HAP-1 (cell line): ENCODE measurements at places on chromosomes 5 and 9.

DNA sequence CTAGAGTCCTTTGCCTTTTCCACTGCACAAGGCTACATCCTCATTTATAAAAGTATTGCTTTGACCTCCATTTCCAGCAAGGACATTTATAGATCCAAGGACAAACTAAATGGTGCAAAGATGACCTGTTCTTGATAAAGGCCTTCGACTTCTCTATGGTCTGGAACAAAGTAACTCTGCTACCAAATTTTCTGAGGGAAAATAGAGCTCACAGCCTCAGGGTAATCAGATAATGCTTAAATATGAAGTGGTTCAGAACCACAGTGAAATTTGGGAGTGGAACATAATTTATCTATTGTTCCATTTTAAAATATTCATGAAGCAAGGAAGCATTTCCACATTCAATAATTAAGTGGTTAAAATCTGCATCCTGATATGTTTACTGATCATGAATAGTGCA is 137.5 kb downstream of the TTLL11 start:
- no peak for DNase-seq

GRCh38 chr9:82255481-82256176 is 267.1 kb downstream of the SPATA31D1 start:
- no peak for DNase-seq

DNA sequence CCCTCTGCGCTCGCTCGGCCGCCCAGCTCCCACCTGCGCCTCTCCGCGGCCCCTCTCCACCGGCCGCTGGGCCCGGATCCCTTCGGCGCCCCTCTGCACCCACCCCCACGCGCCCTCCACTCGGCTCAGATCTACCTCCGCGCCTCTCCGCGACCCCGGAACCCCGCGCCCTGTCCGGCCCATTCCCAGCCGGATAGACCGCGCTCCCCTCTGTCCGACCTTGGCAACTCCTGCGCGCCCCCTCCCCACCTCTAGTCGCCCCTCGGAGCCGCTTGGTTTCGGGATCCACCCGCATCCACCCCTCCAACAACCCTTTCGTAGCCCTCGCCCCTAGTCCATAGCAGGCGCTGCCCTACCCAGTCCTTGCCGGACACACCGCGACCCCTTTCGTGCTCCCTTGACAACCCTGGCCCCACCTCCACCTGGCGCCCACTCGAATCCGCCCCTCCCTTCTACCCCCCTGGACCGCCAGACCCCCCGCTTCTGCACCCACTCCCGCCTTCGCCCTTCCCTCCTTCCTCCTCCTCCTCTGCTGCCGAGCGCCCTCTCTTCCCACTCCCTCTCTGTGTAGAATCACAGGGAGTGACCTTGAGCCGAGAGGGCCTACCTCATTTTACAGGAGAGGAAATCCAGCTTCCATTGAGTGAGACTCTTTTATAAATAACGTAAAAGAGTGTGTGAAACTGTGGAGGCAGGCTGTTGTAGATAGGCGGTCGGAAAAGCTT is 525 bp upstream of the AK3 start:
- peak; percentile 45 for DNase-seq

GRCh38 chr5:35890021-35891020 is 33.6 kb downstream of the IL7R start:
- DNase-seq = no peak

DNA sequence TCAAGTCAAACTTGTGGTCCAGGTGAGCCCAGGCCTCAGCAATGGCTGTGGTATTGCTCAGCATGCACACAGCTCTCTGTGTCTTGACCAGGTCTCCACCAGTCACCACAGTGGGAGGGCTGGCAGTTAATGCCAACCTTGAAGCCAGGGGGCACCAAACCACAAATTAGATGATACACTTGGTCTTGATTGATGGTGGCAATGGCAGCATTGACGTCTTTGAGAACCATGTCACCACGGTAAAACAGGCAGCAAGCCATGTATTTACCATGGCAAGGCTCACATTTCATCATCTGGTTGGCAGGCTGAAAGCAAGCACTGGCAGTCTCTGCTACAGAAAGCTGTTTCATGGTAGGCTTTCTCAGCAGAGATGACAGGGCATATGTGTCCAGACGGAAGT is 40.0 kb downstream of the NIM1K start:
- no peak for DNase-seq

- no peak for DNase-seq
Observed at GRCh38 chr9:16704116-16705110, 166.1 kb downstream of the BNC2 start.

- DNase-seq = no peak
Observed at GRCh38 chr9:134895908-134896833, 15.6 kb downstream of the FCN2 start.

DNA sequence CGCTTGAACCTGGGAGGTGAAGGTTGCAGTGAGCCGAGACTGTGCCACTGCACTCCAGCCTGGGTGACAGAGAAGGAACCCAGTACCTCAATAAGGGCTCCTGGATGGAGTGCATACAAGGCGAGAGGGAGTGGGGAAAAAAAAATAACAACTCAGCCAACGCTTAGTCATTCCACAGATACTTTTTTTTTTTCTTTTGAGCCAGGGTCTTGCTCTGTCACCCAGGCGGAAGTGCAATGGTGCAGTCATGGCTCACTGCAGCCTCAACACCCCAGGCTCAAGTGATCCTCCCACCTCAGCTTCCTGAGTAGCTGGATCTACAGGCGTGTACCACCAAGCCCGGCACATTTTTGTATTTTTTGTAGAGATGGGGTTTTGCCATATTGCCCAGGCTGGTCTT is 59.5 kb upstream of the GGTA1 start:
- DNase-seq = no peak

GRCh38 chr9:121156263-121156731 is 45.4 kb downstream of the RAB14 start:
- DNase-seq = no peak

GRCh38 chr9:19998823-19999455 is 210.1 kb upstream of the SLC24A2 start:
- DNase-seq = no peak

GRCh38 chr5:119274030-119274766 is 81.6 kb upstream of the TNFAIP8 start:
- no peak for DNase-seq

DNA sequence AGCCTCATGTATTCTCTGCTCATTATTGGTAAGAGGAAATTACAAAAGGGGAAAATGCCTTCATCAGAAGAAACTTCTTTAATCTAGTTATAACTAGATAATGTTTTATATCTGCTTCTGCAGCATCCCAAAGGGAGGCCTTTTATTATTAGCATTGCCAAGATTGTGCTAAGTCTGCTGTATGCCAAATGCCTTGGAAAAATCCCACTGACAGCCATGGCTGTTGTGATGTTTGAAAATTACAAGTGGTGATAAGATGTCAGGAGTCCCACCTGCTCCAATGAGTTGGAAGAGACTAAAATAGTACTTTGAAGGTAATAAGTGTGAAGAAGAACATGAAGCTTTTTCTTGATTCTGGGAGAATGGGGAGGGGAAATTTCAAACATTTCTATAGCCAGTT is 345.0 kb downstream of the GABRB2 start:
- no peak for DNase-seq

GRCh38 chr5:172707285-172708182 is 63.5 kb downstream of the DUSP1 start:
- peak; percentile 62 for DNase-seq

GRCh38 chr9:75000835-75001234 is 27.3 kb downstream of the CARNMT1 start:
- DNase-seq = no peak

DNA sequence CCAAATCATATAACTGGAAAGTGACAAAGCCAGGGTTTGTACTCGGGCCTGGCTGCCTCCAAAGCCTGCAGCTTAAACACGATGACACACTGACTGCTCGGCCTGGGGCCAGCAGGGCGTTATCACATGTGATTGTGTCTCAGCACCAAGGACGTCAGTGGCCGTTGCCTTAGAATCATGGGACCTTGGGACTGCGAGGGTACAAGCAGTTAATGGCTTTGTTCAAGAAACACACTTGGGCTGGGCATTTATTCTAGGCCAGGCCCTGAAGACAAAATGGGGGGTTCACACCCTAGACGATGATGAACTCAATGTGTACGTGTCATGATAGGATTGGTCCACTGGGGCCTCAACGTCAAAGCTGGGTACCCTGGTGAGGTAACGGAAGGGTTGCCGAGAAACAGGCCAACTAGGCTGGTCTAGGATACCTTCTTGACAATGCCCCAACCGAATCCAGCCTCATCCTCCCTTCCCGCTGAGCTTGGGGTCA is 13.0 kb downstream of the SH3PXD2B start:
- no peak for DNase-seq

DNA sequence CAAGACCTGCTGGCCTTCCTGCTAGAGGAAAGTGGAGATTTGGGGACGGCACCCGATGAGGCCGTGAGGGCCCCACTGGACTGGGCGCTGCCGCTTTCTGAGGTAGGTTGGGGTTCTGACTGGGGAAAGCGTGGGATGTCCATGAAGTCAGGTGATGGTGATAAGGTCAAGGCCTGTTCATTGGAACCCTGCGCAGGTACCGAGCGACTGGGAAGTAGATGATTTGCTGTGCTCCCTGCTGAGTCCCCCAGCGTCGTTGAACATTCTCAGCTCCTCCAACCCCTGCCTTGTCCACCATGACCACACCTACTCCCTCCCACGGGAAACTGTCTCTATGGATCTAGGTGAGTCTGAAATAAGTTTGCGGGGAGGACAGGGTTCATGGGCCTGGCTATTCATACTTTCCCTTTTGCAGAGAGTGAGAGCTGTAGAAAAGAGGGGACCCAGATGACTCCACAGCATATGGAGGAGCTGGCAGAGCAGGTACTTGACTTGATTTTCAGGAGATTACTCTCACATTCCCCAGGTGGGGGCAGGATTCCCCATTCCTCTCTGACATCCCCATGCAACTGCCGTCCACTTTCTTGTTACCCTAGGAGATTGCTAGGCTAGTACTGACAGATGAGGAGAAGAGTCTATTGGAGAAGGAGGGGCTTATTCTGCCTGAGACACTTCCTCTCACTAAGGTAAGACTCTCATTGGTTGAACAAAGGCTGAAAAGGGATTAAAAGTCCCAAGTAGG is 505 bp downstream of the CREB3 start:
- DNase-seq = peak; percentile 83

DNA sequence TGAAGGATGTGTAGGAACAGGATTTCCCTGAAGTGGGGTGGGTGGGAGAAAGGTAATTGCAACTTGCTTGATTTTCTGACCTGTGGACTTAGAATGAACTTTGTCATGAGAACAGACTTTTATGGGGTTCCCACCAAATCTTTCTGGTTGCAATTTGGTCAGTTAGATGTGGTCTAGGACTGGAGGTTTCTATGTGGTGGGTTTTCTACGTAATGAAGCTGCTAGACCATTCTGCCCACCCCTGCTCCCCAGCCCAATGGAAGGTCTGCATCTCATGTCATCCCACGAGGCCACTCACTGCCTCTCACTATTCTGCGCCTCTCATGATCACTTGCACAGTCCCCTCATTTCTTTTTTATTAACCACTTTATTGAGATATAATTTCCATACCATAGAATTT is 37.9 kb upstream of the GZMA start:
- DNase-seq = no peak

GRCh38 chr5:167657016-167657415 is 634.4 kb upstream of the WWC1 start:
- no peak for DNase-seq

DNA sequence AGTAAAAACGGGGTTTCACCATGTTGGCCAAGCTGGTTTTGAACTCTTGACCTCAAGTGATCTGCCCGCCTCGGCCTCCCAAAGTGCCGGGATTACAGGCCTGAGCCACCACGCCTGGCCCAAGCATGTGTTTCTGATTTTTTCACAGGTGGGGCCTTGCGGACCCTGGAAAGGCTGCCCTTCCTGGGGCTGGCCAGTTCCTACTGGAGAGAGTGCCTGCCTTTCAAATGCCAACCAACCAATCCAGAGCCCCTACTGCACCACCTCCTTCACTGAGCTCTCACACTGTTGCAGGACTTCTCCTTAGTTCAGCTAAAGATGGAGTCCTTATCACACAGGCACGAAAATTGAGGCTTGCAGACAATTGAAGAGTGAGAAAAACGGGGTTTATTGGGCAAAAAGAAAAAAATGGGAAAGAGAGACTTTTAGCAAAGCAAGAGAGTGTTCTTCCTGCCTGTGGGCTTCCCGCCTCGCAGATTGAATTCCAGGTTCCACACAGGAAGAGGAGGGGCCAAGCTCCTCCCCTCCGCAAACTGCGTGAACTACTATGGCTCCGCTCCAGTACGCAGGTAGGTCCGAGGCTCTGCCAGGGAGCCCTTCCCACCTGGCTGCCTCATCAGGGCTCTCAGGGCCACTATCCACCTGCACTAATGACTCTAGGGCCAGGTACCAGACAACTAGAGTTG is 8.3 kb upstream of the CMBL start:
- DNase-seq = no peak

DNA sequence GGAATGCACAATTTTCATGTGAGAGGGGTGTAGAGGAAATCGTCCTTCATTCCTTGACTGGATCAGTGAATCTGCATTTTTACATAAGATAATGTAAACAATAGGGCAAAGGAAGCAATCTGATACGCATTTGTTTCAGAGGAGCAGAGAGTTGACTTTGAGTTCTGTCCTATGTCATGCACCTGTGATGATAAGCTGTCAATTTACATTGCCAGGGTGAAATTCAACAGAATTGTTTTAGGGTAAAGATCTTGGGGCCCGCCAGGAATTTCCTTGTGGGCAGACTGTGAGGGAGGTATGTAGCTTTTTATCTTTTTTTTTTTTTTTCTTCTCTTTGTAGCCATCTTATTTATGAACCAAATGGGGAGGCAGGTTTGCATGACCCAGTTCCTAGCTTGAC is 58.3 kb upstream of the LARP1 start:
- no peak for DNase-seq

DNA sequence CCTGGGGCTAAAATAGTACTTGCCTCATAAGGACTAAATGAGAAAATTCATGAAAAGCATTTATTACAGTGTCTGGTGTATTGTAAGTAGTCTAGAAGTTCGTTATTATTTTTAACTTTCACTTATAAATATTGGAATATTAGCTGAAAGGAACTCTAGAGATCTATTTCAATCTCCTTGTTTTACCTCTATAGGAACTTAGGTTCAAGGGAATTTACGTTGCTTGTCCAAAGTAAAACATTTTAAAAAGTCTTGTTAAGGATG is 55.5 kb downstream of the GARNL3 start:
- DNase-seq = no peak

GRCh38 chr9:24359046-24359445 is 186.7 kb downstream of the IZUMO3 start:
- DNase-seq = no peak

DNA sequence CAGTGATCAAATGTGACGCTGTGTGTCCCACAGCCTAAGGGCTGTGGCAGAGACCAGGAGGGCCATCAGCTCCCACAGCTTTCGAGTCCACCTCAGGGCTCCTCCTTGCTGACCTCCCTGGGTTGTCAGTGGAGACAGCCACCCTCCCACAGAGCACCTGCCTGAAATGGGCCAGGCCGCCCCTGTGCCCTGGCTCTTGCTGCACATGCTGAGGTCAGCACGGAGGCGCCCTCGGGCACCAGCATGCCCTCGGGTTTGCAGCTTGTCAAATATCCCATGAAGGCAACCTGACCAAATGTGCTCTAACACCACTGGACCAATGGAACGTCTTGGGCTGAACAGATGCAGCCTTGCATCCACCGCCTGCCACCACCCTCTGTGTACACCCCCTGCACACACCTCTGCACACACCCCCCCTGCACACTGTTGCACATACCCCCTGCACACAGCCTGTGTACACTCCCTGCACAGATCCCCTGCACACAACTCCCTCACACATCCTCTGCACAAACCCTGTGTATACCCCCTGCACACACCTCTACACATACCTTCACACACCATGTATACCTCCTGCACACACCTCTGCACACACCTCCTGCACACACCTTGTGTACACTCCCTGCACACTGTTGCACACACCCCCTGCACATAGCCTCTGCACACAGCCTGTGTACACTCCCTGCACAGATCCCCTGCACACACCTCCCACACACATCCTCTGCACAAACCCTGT is 2.0 kb upstream of the CEP72 start:
- DNase-seq = no peak
